Activated T-cell treated with anti-CD3 and anti-CD28 coated beads, Interleukin-2, amount 50 U/mL, for 1 hour (primary cell): ENCODE measurements at places on chromosomes 16 and 17.

- no peak for DNase-seq
Observed at GRCh38 chr17:53219821-53220220, 602.9 kb upstream of the KIF2B start.

- no peak for DNase-seq
Observed at GRCh38 chr16:52624891-52625290, 77.9 kb upstream of the TOX3 start.

DNA sequence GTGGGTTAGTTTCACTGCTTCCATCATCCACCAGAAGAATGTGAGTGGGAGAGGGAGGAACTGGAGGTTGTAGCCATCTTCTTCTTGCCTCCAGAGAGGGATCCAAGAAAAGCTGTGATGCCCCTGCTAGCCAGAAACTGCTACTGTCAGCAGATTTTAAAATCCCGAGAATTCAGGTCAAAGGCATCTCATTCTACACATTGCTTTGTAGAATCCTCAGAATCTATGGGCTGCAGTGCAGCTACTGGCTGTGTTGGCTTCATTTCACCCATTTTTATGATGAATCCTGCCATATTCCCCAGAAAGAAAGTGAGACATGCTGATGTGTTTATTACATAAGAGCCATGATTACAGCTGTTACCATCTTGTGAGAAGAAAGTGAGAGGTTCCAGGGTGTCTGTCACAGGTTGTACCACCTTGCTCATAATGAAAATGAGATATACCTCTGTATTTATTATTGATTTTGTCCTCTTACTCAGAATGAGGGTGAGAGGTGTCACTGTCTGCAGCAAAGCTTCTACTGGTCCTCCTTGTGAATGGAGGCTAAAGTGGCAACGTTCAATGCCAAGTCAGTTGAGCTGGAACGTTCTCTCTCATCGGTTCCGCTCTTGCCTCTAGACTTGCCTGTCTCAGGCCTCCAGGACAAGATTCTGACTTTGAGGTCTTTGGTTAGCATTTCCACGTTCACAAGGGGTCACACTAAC is 50.1 kb upstream of the MYH10 start:
- no peak for DNase-seq

DNA sequence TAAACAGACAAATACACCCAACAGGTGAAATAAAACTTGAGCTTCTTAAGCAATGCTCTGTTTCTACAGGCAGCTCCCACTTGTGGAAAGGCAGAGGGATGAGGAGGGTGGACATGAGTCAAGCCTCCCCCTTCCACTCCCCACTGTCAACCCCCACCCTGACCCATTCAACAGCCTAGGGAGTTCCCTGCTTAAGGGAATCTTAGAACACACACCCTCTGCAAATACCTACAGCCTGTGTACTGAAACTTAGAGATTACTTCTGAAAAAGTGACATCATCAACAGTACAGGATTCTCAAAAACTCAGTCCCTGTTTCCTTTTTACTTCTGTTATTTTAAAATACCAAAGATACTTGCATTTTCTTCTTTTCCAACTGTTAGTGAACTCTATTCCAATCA is 345.4 kb downstream of the SOX9 start:
- DNase-seq, result no peak

DNA sequence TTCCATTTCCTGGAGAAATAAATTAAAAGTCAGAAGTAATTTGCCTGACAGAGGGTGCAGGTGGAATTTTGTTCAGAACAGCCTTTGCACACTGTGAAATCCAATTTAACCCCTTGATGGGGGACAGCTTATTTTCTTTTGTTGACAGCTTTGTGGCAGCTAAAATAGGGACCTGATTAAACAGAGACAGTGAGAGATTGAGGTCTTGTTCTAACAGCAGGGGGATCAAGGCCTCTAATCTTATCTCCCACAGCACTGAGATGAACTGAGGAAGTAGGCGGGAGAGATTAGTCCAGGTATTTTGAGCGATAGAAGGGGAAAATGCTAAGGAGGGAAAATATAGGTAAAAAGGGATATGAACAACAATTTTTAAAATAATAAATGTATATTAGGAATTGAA is 1491.4 kb upstream of the GOT2 start:
- DNase-seq, result no peak

- no peak for DNase-seq
Observed at GRCh38 chr17:49987681-49988441, 7.2 kb downstream of the DLX3 start.

GRCh38 chr16:56743840-56744239 is 13.9 kb downstream of the NUP93 start:
- DNase-seq, result no peak

- peak; percentile 77 for DNase-seq
Observed at GRCh38 chr16:57041182-57042156, 50.9 kb upstream of the CPNE2 start.

DNA sequence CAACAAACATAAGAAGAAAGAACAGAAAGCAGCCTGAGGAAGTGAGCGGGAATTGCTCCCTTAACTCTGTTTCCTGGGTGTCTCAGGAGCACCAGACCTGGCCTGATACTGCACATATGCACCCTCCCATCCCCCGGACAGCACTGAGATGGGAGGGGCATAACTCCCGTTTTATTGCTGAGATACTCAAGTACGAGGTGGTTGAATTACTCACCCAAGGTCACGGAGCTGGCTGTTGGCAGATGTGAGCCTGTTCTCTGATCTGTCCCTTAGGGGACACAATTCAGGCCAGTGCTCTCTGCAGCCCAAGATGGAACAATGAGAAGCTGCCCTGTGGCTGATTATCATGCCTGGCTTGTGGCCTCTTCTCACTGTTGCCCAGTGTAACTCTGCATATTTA is 9.1 kb upstream of the MED9 start:
- no peak for DNase-seq

DNA sequence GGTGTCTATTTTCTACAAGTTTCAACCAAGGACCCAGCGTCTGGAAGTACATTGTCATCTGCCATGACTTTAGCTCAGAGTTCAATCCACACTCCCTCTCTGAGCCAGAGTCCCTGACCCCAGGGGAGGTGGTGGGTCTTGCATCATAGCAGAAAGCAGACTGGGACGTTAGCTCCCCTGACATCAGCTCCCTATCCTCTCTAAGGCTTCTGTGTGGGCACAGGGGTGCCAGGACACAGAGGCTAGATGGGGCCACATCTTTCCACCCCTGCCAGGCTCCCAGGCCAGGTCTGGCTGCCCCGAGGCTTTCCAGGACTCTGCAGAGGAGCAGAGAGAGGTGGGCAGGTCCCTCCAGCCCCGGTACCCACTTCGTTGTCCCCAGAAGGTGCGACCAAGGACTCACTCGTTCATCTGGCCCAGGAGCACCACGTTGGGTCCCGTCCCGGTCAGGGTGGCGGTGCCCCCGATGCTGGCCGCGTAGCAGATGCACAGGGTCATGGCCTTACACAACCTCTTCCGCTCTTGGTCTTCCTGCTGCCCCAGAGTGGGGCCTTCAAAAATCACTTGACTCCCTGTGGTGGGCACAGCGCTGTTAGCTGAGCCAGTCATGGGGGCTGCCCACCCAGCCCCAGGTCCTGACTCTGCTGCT is 10.5 kb downstream of the SLC13A5 start:
- DNase-seq, result no peak

DNA sequence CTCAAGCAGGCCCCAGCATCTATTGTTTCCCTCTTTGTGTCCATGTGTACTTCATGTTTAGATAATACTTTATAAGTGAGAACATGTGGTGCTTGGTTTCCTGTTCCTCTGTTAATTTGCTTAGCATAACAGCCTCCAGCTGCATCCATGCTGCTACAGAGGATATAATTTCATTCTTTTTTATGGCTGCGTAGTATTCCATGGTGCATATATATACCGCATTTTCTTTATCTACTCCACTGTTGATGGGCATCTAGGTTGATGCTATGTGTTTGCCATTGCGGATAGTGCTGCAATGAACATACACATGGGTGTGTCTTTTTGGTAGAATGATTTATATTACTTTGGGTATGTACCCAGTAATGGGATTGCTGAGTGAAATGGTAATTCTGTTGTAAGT is 31.4 kb upstream of the SCNN1B start:
- DNase-seq, result no peak

GRCh38 chr17:18157354-18157985 is 26.2 kb upstream of the ALKBH5 start:
- DNase-seq, result no peak

- DNase-seq, result no peak
Observed at GRCh38 chr16:84883301-84883700, 63.5 kb downstream of the CRISPLD2 start.

GRCh38 chr17:27954548-27955495 is 61.7 kb upstream of the LYRM9 start:
- no peak for DNase-seq

DNA sequence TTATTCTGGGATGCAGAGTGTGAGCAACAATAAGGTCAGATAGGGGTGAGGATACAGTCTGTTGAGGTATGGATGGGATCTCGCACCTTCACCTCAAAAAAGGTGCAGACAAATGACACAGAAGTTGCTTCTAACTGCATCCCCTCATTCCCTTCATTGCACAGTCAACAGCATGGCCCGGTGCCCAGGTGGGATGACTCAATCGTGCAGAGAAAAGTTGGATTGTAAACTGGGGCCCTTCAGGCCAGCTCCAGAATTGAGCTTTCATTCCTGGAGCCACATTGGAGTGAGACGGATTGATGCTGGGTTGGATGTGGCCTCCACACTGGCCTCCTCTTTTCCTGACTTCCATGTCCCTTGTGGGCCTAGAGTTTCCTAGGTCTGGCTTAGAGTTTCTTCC is 977.4 kb downstream of the KCNJ18 start:
- no peak for DNase-seq

DNA sequence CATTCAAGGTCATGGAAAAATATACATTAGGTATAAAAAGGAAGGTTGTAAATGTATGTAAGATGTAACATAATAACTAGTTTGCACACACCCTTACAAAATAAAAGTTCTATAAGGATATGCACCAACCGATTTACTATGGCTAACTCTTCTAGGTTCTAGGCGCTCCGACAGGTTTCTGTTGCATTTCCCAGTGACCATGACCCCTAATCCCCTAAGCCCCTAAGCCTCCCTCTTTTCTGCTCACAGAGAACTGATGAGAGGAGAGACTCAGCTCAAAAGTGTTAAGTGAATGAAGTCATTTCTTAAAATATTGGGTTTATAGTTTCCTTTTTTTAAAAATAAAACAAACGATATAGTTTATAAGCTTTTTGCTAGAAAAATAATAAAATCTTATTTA is 30.0 kb upstream of the HEATR6 start:
- no peak for DNase-seq

GRCh38 chr17:50627782-50628601 is 6.7 kb upstream of the ABCC3 start:
- DNase-seq, result no peak

DNA sequence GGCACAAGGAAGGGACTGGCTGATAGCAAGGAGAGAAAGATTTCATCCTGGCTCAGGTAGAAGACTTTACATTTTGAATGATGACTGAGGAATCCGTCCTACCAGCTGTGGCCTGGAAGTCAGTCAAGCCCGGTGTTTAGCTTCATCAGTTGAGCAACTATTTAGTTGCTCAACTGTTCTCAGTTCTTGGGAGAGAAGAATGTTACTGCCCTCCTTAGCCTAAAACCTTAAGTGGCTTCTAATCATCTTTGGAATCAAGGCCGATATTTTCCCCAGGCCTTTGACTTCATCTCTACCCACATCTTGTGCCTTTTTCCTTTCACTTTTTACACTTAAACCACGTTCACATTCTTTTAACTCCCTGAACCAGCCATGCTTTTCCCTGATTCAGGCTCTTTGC is 17.3 kb upstream of the RBL2 start:
- DNase-seq, result no peak

GRCh38 chr16:89004209-89004831 is 27.3 kb upstream of the CBFA2T3 start:
- no peak for DNase-seq

DNA sequence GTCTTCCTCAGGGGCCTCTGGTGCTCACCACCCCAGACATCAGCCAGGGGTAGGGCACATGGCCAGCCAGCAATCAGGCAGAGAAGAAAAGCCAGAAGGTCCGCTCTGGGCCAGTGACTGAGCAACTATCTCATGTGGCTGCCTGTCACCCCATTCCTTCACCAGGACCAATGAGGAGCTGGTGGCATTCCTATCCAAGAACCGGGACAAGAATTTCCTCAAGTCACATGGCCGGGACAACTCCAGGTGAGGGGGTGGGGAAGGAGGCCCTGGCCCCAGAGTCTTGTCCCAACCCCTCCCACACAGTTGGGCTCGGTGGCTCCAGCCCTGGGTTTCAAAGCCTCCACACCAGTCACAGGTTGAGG is 9.4 kb downstream of the XYLT2 start:
- peak; percentile 10 for DNase-seq

GRCh38 chr17:53628011-53628410 is 194.7 kb upstream of the KIF2B start:
- no peak for DNase-seq

GRCh38 chr16:3363793-3364192 is 8.1 kb downstream of the OR2C1 start:
- DNase-seq, result no peak

DNA sequence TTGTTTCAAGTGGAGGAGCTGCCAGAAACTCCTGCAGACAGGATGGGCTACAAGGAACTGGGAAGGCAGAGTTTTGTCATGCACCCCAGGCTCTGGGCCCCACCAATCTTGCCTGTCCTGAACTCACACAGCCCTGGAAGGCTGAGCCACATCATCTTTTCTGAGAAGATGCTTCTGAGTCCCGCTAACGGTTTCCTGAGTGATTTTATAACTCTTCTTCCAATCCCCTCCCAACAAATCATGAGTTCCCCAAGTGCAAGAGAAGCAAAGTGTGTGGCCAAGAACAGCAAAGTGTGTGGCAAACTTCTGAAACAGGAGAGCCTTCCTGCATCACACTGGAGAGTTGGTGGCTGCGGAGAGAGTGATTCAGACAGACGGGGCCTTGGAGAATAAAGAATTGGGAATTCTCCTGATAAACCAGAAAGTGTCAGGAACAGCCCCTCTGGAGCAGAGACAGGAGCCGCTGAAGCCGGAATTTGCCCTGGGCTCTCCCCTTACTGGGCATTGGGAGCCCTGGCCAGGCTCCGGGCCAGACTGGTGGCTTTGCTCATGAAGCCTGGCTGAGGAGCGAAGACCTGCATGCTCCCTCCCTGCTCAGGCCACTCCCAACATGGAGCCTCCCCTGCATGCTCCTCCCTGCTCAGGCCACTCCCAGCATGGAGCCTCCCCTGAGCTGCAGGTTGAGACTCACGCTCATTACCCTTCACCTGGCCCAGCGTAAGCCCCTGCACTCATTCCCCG is 47.2 kb downstream of the PITPNM3 start:
- no peak for DNase-seq
